ENCODE measurements at places on chromosomes 5 and 9. TPM values are rescaled to one million over a fixed set of nuclear protein-coding genes. Genes with fewer than 3 reads are reported as not detected.

Gene FAM163B
- total RNA-seq = not detected

Gene ABCA1
- 1.2 TPM for total RNA-seq

Gene ADAMTS13
- 1.5 TPM for total RNA-seq

Gene SOX30
- total RNA-seq = 0.14 TPM

Gene GLRA1
- total RNA-seq = not detected

Gene SLC34A1
- 0.11 TPM for total RNA-seq

Gene SHISAL2B
- not detected for total RNA-seq

GRCh38 chr5:168530621-168531150 lies 1.6 kb downstream of the FBLL1 start:
- no peaks in the 10 kb centered on the region for H3K36me3 ChIP-seq
- H3K4me3 ChIP-seq = no peak overlapping the region
- peaks cover 7% of the 10 kb centered on the region for H3K4me1 ChIP-seq
- H3K27ac ChIP-seq = no peak overlapping the region
- DNase-seq = no peak

- no peak overlapping the region for H3K4me3 ChIP-seq
- H3K27me3 ChIP-seq = no peaks in the 10 kb centered on the region
- DNase-seq = no peak
- H3K36me3 ChIP-seq = peaks cover 16% of the 10 kb centered on the region
- peaks cover 75% of the 10 kb centered on the region for H3K4me1 ChIP-seq
- H3K27ac ChIP-seq = peak overlapping the region; percentile 65
Observed at GRCh38 chr5:7871653-7872052, 2.7 kb downstream of the MTRR start.

DNA sequence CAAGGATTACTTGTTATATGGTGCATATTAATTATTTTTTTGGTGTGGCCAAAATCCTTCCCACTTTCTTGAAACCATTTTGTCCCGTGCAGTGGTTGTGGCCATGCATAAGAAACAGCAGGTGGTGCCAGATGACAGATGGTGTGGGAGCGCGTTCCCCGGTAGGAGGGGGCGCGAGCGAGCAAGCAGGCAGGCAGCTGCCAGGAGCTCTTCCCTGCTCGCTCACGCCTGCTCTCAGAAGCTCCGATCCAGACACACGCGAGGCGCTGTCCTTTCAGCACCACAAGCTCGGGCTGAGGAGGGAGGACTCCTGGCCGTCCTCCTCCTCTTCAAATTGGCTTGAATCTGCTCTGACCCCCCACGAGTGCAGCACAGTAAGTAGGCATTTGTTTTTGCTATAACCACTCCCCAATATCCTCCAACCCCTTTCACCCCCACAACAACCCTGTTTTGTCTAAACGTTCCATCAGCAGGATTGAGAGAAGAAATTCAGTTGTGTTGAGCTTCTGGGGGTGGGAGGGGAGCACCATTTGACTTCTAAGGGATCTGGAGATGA lies at the start of gene NSG2:
Gene NSG2 (plus strand): TSS at position 237 of the 556 bp plus-strand sequence. CDS start 1,050 bp downstream, outside the sequence.
- H3K27me3 ChIP-seq = no peaks in the 10 kb centered on the region
- no peaks in the 10 kb centered on the region for H3K36me3 ChIP-seq
- no peak for DNase-seq
- H3K4me3 ChIP-seq = no peak within 1 kb of the TSS

DNA sequence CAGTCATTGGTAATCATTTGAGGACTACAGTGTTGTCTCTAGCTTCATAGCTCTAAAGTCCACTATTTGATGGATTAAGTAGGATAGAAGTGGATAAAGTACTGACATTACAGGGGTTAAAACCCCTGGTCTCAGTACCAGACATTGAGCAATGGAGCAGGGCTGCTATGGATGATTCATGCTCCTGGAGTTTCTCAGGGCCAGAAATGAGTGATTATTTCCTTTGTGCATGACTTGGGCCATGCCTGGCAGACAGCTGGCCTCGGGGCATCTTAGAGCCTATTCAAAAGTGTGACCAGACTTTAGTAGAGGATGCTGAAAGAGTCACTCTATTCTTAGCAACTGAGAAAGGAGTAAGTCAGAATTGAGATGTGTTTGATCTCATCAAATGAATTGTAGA lies 350.7 kb upstream of the TLE4 start:
- H3K27me3 ChIP-seq = no peaks in the 10 kb centered on the region
- no peak overlapping the region for H3K27ac ChIP-seq
- no peaks in the 10 kb centered on the region for H3K4me1 ChIP-seq
- no peak overlapping the region for H3K4me3 ChIP-seq
- no peaks in the 10 kb centered on the region for H3K36me3 ChIP-seq

GRCh38 chr5:177357459-177358351 lies at the start of gene RGS14:
RGS14 (plus strand) TSS chr5:177357924; CDS start chr5:177358025, 101 bp downstream.
- peak within 1 kb of the TSS; percentile 92 for H3K4me3 ChIP-seq
- H3K27me3 ChIP-seq = no peaks in the 10 kb centered on the region
- peaks cover 71% of the 10 kb centered on the region for H3K4me1 ChIP-seq
- H3K36me3 ChIP-seq = no peaks in the 10 kb centered on the region
- peak within 1 kb of the TSS; percentile 75 for H3K27ac ChIP-seq

GRCh38 chr9:136055715-136056545 lies 39.2 kb downstream of the NACC2 start:
- no peaks in the 10 kb centered on the region for H3K27me3 ChIP-seq
- peaks cover 27% of the 10 kb centered on the region for H3K4me1 ChIP-seq
- H3K36me3 ChIP-seq = no peaks in the 10 kb centered on the region
- no peak overlapping the region for H3K27ac ChIP-seq
- H3K4me3 ChIP-seq = no peak overlapping the region

DNA sequence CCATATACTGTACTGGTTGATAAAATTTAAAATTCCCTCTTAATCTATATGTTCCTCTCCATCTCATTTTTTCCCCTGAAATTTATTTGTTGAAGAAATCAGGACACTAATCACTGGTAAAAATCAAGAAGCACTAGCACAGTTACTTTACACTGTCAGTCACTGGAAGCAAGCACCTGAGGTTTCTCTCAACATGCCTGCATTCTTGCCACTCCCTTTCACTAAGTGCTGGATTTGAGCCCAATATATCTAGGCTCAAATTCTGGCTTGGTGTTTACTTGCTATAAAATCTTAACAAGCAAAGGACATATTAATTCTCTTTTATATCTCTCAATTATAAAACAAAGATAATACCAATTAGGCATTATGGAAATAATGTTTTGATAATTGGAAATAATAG lies 58.6 kb downstream of the DIAPH1 start:
- no peak overlapping the region for H3K4me3 ChIP-seq
- peaks cover 32% of the 10 kb centered on the region for H3K36me3 ChIP-seq
- no peak for DNase-seq

DNA sequence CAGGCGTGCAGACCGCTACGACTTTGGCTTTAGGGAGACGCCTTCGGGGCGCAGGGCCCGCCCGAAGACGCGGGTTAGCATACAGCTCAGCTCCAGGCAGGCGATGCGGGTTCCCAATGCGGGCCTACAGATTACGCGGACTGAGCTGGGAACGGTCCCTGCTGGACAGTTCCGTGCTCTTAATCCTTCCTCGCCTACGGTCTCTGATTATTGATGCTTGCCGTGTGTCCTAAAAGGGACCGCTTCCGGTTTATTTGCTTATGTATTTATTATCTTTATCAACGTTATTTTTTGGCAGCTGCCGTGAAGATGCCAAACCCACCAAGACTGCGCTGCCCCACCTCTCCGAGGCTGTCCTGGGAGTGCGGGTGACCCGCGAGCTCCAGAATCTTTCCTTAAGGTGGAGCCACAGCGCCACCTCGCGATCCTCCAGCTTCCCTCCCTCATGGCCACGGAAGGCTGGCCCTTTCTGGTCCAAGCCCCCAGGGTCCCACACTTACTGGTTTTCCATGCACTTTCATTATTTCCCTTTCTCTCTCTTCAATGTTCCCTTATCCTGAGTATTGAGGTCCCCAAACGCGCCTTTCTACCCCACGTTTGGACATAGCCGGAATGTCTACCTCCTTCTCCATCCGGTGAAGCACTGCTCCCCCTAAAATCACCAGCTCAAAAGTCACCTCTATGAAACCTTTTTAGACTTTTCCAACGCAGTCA lies 7.0 kb upstream of the EBF1 start:
- H3K27me3 ChIP-seq = peaks cover 30% of the 10 kb centered on the region
- peak; percentile 55 for DNase-seq
- H3K36me3 ChIP-seq = no peaks in the 10 kb centered on the region

DNA sequence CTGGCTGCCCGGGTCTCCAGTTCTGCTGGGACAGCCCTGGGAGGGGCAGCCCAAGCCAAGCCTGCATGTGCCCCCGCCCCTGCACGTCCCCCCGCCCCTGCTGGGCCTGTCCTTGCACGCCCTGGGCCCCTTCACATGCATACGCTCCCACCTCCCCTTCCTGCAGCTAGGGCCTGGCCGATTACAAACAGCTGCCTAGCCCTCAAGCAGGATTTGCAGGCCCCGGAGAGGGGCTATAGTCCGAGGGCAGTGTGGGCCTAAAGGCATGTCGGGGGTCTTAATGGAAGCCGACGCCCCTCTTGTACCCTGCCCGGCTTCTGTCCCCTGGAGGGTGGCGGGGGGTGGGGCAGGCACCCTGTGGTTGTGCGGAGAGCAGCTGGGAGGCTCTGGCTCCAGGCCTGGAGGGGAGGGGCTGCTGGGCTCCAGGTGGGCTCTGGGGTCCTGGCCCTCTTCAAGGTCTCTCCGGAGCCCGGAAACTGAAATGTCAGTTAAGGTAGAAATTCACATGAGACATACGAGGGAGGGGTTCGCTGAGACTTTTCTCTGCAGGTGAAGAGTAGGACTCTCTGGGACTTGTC lies 16.9 kb downstream of the COL5A1 start:
- H3K27me3 ChIP-seq = no peaks in the 10 kb centered on the region
- no peaks in the 10 kb centered on the region for H3K36me3 ChIP-seq
- no peak for DNase-seq
- no peak overlapping the region for H3K4me3 ChIP-seq

DNA sequence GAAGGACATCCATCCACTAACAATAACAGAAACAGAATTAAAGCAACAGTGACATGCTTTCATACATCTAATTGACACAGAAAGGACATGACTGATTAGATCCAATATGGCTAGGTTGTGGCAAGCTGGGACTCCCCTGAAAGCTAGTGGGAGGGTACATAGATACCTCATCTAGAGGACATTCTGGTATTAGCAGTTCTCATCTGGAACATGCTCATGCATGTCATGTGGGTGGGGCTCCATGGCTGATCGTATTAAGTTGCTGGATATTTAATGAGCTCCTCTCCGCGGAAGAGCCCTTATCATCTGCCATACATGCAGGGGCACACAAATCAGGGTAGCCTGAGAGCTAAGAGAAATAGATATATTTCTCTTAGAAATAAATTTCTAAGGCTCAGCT lies 358.9 kb downstream of the ICE1 start:
- no peak overlapping the region for H3K4me3 ChIP-seq
- H3K27me3 ChIP-seq = no peaks in the 10 kb centered on the region
- H3K4me1 ChIP-seq = no peaks in the 10 kb centered on the region
- no peak for DNase-seq
- H3K27ac ChIP-seq = no peak overlapping the region

DNA sequence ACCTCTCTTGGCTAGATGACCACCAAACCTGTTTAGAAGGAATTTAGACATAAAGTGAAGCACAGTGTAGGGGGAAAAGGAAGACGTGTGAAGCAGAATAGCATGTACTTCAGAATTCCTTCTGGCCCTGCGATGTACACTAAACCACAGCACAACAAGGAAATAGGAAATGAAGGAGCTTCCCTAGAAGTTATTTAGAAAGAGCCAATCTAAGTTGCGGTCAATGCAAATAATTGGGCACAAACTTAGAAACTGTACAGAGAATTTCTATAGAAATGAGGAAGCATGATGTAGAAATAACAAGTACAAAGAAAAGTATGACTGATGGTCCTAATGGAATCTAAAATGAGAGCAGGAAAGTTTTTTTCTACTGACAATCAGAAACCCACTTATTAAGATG lies 41.5 kb downstream of the ANKRD55 start:
- no peaks in the 10 kb centered on the region for H3K36me3 ChIP-seq
- peaks cover 16% of the 10 kb centered on the region for H3K4me1 ChIP-seq
- no peak for DNase-seq
- no peaks in the 10 kb centered on the region for H3K27me3 ChIP-seq
- no peak overlapping the region for H3K27ac ChIP-seq

DNA sequence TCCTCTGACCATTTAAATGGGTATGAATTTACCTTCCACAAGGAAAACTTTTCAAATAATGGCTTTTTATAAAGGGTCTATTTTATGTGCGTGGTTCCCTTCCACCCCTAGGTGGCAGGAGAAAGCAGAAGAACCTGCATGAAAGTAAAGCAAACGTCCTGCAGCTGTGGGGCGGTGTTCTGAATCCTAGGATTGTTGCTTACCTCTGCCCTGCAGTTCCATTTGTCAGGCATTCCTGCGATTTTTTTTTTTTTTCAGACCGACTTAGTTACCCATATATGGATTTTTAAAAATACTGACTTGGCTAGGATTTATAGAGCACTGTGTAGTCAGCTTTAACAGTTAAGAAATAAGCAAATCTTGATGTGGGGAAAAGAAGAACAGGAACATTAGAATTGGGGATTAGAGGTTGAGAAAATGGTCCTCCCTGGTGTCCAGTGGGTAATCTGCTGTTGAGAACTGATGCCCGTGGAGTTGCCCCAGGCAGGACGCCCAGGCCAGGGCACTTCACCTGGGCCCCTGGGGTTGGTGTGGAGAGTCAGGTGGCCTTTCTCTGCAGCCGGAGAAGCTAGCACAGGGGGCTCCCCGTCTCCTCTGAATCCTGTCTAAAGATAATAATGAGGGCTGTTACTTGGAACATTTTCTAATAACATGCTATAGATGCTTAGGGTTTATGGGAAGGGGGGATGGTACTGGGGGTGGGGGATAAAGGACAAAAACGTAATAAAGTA lies 30.4 kb upstream of the LTC4S start:
- peaks cover 48% of the 10 kb centered on the region for H3K4me1 ChIP-seq
- peaks cover 22% of the 10 kb centered on the region for H3K36me3 ChIP-seq
- H3K4me3 ChIP-seq = no peak overlapping the region
- no peaks in the 10 kb centered on the region for H3K27me3 ChIP-seq
- no peak overlapping the region for H3K27ac ChIP-seq

GRCh38 chr9:125460346-125460745 lies 198.7 kb downstream of the GAPVD1 start:
- no peak for DNase-seq
- no peaks in the 10 kb centered on the region for H3K27me3 ChIP-seq
- no peak overlapping the region for H3K4me3 ChIP-seq
- H3K27ac ChIP-seq = no peak overlapping the region

All from CD4-positive, alpha-beta memory T cell (primary cell).